ENCODE measurements at places on chromosomes 7 and 10.

DNA sequence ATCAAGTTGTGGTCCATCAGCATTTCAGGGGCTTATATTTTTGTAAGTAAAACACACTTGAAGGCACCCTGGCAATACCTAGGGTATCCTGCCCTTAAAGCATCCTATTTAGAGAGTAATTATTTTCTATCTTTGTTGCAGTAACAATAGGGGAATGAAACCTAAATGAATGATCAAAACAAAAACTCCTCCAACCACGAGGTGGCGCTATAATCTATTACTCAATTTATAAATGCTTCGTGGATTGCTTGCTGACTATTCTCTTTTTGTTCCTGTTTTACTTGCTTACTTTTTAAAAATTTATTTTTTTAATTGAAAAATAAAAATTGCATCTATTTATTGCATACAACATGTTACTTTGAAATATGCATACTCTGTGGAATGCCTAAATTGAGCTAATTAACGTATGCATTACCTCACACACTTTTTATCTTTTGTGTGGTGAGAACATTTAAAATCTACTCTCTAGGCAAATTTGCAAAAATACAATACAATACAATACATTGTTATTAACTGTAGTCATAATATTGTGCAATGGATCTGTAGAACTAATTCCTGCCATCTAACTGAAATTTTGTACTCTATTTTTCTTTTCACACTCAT lies 147.7 kb upstream of the BMPER start:
- DNase-seq = no peak

- no peak for DNase-seq
Measured at GRCh38 chr7:34839645-34840044, 181.6 kb downstream of the NPSR1 start.

DNA sequence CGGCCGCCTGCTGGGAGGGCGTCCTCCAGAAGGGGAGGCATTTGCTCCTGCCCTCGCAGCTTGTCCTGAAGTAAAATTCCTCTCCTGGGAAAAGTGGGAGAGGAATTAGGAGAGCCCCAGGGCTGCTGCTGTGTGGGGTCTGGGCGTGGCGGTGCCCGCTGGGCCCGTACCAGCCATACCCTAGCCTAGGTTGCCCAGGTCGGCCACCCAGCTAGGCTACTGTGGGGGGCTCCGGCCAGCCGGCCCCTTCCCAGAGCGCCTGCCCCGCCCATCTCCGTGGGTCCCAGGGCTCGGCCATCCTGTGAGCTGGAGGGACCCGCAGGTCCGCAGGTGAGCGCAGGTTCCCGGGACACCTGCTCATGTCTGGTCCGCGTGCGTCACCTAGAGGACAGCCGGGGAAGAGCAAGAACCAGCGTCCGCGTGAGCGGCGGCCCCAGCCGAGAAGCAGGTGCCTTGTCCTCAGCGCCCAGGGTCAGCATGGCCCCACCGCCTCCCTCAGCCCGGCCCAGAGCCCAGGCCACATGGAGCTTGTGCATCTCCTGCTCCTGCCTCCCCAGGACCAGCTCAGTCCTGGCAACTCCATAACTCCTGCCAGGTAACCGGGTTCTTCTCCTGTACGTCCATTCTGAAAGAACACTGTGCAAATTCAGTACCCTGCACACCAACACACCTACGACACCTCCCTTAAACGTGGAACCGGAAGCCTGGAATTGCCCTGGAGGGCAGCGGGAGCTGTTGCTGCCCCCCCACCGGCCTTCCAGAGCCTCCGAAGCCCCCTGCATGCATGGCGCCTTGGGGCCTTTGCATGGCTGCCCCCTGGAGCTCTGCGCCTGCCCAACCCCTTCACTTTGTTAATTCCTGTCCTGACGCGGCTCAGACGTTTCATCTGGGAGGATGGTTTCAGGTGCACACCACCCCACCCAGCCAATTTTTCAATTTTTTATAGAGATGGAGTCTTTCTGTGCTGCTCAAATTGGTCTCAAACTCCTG lies 22.8 kb upstream of the FOXL3 start:
- no peak for DNase-seq

DNA sequence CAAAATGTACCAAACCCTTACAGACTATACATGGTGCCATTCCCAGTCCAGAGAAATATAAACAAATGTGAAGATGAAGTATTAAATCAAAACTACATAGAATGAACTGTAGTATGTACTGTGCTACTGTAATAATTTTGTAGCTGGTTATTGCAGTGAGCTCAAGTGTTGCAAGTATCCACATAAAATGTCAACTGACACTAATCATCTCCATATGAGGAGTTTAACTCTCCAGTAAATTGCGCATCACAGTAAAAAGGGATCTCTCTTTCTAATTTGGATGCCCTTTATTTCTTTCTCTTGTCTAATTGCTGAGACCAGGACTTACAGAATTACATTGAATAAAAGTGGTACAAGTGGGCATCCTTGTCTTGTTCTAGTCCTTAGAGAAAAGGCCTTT lies 165.5 kb downstream of the CPED1 start:
- DNase-seq = no peak

GRCh38 chr7:50293509-50294179 lies 10.9 kb upstream of the IKZF1 start:
- no peak for DNase-seq

- no peak for DNase-seq
Measured at GRCh38 chr10:33132626-33133025, 174.6 kb upstream of the ITGB1 start.

- no peak for DNase-seq
Measured at GRCh38 chr7:51315393-51316261, 982 bp downstream of the COBL start.

All from CMK (cell line).